ENCODE measurements at places on chromosomes 6 and 20. TPM values are rescaled to one million over a fixed set of nuclear protein-coding genes. Genes with fewer than 3 reads are reported as not detected.

GRCh38 chr6:37546141-37546871 lies 46.6 kb upstream of the CCDC167 start:
- no peak overlapping the region for H3K27ac ChIP-seq
- H3K36me3 ChIP-seq = no peaks in the 10 kb centered on the region
- no peak for DNase-seq
- peaks cover 9% of the 10 kb centered on the region for H3K27me3 ChIP-seq

Gene HLA-DRB5
- total RNA-seq = 197 TPM

- no peak overlapping the region for H3K27ac ChIP-seq
- H3K27me3 ChIP-seq = peaks cover 47% of the 10 kb centered on the region
Measured at GRCh38 chr6:169252505-169253189, 999 bp downstream of the THBS2 start.

Gene METTL24
- 3.7 TPM for total RNA-seq

Gene SAMD3
- total RNA-seq = 5.2 TPM

Gene GSTA2
- total RNA-seq = not detected

Gene TRIM40
- not detected for total RNA-seq

Gene CDSN
- total RNA-seq = not detected

Gene IRF4
- total RNA-seq = 3.7 TPM

DNA sequence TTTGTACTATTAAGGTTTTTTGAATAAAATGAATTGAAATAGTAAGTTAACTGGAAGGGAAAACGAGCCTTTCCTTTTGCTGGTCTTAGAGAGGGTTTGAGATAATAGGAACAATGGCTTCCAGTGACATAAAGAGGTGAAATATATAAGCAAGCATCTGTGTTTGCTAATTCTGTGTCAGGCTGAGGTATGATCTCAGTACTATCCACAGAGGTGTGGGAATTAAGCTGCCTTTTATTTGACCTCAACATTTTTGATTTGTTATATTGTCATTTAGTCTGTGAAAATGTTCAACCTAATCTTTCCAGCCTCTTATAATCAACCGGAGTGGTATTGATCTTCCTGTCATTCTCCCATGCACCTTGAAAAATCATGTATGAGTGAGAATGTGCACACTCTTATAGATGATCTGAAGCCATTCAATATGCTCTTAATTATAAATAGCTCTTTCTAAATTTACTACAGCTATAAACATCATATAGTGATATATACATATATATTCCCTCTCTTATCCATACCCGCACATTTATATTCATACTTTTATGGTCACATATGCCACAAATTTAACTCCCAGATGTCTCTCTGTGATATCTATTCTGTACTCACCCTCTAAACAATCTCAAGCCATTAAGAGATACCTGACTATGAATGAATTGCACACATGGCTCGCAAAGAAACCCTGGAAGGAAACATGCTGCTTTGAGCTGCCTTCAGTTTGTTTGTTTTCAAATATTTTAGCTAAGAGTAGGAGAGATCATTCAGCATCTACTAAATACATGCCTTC lies 754.7 kb upstream of the NRSN1 start:
- no peaks in the 10 kb centered on the region for H3K4me1 ChIP-seq
- no peak overlapping the region for H3K4me3 ChIP-seq
- DNase-seq = no peak
- no peaks in the 10 kb centered on the region for H3K36me3 ChIP-seq

GRCh38 chr6:147201885-147202515 lies 2.2 kb upstream of the STXBP5 start:
- H3K27ac ChIP-seq = no peak overlapping the region
- H3K27me3 ChIP-seq = no peaks in the 10 kb centered on the region
- peaks cover 4% of the 10 kb centered on the region for H3K4me1 ChIP-seq

- no peak overlapping the region for H3K27ac ChIP-seq
- H3K36me3 ChIP-seq = no peaks in the 10 kb centered on the region
- DNase-seq = no peak
- no peaks in the 10 kb centered on the region for H3K4me1 ChIP-seq
- H3K27me3 ChIP-seq = peaks cover 12% of the 10 kb centered on the region
Measured at GRCh38 chr6:12720310-12720709, 3.7 kb downstream of the PHACTR1 start.

Gene PRSS16
- 15.1 TPM for total RNA-seq

GRCh38 chr6:123062670-123063069 lies 66.6 kb downstream of the CLVS2 start:
- H3K4me1 ChIP-seq = no peaks in the 10 kb centered on the region
- no peak overlapping the region for H3K4me3 ChIP-seq
- H3K36me3 ChIP-seq = no peaks in the 10 kb centered on the region
- no peak for DNase-seq
- H3K27ac ChIP-seq = no peak overlapping the region
